ENCODE measurements at places on chromosomes 2 and 18.

DNA sequence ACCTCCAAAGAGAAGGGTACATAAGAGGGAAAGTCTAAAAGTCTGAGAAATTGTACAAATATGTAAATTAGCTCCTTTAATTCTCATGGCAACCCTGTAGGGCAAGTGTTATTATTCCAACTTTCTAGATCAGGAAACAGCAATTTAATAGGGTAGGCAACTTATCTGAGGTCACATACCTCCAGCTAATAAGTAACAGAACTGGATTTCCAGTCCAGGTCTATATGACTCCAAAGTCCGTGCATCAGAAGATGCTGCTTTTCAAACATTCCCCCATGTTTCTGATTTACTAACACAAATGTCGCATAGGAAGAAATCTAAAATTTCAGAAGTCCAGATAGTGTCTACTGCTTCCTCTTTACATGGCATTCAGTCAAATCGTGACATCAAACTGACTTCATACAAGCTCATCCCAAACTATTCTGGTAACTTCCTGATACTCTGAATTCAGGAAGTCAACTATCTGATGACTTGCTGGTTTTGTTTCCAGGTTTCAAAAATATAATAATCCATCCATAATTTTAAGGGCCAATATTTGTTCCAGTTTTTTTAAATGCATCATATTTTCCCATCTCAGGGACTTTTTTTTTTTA, 419.3 kb upstream of the ACVR2A start:
- DNase-seq, result no peak

DNA sequence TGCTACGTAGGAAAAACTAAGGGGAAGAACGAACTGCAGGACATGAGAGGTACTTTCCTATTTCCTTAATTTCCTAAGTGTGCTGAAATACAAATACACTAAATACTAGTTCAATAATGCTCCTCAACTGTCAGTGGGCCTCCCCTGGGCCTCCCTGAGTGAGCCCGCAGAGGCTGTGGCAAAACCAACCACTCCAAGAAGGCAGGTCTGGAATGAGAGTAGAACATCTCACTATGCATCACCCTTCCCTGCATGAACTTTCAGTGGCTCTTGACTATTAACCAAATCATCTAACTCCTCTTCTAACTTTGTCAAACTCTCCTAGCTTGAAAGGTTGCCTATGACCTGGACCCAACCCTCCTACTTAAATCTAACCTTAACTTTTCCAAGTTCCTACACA, 84.6 kb downstream of the THADA start:
- no peak for DNase-seq

GRCh38 chr2:44163777-44164176, 4.9 kb upstream of the PPM1B start:
- no peak for DNase-seq

DNA sequence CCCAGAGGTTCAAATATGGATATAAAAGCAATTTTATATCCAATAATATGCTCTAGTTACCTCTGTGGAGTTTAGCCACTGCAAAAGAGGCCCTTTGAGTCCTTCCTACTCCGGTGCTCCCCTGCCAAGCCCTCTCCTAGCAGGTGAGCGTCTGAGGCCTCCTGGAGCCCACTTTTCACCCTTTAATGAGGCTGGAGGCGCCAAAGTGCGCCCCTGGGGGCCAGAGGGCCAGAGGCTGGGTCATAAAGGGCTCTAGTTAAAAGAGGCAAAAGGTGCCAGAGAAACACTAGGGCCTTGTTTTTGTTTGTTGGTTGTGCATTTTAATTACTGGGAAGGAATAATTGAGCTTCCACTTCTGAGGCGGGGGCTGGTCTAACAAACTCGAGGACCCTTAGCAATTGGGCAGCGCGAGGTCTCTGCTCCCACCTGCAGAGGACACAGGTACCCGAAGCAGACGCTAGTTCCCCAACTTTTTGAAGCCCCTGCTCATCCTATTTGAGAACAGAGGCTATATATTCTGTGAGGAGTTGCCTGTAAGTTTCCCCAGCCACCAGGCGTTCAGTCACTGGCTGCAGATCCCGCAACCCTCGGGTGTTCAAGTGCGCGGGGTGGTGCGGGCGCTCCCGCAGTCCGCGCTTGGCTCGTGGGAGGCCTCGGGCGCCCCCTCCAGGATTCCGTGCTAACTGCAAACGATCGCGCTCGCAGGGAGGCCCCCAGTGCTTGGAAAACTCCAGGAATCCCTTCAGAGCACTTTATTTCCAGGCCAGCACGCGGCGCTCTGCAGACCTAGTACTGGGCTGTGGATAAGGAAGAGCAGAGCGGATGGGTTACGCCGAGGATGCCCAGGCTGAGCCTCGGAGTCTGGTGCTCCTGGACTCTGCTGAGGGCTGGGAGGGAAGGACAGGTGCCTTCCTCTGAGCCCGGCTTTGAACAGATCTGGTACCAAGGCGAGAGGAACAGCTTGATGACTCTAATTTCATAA, 14.1 kb downstream of the MSGN1 start:
- no peak for DNase-seq

DNA sequence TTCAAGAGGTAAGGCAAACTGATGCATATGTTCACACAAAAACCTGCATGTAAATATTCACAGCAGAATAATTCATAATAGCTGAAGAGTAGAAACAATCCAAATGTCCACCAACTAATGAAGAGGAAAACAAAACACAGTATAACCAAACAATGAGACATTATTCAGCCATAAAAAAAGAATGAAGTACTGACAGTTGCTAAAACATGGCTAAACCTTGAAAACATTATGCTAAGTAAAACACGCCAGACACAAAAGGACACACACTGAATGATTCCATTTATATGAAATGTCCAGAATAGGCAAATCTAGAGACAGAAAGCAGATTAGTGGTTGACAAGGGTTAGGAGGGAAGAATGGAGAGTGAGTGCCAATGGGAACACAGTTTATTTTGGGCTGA, 86.9 kb downstream of the SESTD1 start:
- no peak for DNase-seq

- no peak for DNase-seq
These were observed 24.3 kb upstream of the STAT1 start for GRCh38 chr2:191038241-191038725.

GRCh38 chr2:11094021-11094810, 61.1 kb upstream of the SLC66A3 start:
- DNase-seq, result no peak

GRCh38 chr2:12469141-12469561, 247.6 kb upstream of the TRIB2 start:
- DNase-seq, result no peak

- DNase-seq, result no peak
These were observed 30.7 kb upstream of the CALCRL start for GRCh38 chr2:187478719-187479118.

GRCh38 chr2:33488178-33488690, 11.8 kb downstream of the RASGRP3 start:
- no peak for DNase-seq

- DNase-seq, result no peak
These were observed 8.2 kb downstream of the MALL start for GRCh38 chr2:110107092-110108079.

DNA sequence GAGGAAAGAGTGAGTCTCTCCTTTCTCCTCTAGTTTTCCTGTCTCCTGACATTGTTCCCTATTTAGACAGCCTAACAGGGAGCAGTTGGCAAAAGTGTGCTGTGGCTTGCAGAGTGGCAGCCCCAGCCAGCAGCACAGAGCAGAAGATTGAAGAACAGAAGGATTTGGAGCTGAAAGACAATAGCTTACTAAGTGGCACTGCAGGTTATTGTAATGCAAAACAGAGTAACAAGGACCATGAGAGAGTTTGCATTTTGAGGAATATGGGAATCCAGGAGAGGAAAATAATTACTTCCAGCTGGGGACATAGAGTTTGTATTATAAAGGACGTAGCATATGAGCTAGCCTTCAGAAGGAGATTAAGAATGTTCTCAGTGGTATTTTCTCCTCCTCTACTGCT, 342.4 kb downstream of the AKAIN1 start:
- no peak for DNase-seq

DNA sequence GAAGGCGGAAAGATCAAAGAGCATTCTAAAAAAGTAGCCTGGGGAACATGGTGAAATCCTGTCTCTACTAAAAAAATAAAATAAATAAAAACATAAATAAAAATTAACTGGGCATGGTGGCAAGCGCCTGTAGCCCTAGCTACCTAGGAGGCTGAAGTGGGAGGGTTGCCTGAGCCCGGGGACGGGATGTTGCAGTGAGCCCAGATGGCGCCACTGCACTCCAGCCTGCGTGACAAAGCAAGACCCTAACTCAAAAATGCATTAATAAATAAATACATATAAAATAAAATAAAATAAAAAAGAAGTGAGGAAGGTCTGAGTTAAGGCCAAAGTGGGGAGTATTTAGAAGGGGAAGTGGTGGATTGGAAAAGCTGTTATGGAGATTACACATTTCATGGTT, 1.3 kb upstream of the PSMD14 start:
- DNase-seq, result no peak

DNA sequence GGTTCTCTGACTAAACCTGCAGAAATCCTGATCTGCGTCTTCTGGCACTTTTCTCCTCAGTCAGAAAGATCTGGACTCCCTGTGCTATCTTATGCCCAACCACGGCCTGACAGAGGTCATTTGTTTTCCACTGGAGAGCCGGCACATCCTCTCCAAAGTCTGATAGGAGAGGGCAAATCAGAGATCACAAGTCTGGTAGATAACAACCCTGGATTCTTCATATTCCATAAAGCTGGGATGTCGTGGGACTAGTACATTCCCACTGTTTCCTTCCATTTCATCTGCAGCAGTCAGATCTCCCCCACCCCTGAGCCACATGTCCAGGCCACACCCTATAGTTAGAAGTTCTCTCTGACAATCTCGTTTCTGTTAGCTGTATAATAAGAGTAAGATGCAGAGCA, 157.0 kb downstream of the MGAT5 start:
- DNase-seq, result no peak

GRCh38 chr18:46260879-46261143, 156.6 kb downstream of the HAUS1 start:
- DNase-seq, result no peak

DNA sequence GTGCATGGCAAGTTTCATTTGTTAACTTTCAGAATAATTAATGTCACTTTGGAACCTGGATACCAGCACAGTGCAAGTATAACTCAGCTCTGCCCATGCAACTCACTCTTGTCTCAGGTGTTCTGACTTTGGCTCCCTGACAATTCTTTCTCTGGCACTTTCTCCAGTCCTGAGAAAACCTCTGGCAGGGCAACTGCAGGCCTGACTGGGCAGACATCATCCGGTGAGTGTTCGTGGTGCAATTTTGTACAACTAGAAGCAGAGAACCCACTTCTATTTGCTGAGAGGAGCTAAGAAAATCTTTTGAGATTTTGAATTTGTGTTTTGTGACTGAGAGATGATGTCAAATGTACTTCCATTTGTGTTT, 143.0 kb downstream of the AQP4 start:
- no peak for DNase-seq

DNA sequence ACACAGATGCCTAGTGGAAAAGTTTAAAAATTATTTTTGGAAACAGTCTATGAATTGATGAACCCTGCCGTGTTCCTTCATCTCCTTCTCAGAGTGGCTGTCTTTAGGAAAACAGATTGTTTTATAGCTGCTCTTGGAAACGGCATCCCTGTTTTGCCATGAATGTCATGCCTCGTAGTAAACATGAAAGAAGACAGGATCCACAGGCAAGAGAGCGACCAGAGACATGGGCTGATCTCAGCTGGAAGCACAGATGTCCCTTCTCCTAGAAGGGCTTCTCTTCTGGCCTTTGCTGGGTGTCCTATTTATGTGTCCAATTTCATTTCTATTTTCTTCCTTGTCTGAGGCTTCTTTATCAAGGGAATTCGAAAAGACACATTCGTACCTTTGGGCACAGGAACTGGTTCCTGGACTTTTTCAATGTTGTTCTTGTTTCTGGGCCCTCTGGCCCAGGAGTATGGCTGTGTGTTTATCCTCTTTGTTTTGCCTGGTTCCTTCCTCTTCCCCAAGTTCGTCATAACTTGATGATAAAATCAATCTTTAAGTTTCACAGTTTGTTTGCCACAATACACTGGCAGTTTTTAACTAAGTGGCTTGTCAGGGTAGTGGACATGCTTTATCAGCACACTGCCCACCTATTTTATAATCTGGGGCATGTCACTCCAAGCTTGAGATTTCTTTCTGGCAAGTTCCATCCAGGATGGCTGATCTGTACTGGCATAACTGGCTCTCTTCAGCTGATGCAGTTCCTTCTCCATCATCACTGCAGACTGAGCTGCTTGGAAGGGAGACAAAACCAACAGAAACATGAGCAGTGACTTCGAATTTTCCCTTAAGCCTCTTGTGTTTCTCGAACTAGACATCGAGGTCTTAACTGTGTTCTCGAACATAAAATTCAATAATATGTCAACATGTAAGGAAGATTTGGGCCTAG, 63.2 kb upstream of the MGAT4A start:
- DNase-seq, result no peak

DNA sequence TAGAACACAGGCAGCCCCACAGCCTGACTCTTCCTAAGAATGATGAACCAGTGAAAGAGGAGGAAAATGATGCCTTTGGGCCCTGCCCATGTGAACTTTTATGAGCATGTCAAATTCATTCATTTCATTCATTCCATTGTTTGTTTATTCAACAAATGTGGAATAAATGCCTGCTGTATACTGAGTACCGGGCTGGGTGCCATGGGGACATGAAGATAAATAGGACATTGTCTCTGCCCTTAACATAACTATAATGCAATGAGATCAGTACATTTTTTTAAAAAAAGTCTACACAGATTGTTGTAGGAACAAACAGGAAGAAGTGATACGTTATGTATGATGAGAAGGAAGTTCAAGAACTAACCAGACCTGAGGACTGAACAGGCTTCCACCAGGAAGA, 14.7 kb downstream of the MREG start:
- DNase-seq, result no peak

DNA sequence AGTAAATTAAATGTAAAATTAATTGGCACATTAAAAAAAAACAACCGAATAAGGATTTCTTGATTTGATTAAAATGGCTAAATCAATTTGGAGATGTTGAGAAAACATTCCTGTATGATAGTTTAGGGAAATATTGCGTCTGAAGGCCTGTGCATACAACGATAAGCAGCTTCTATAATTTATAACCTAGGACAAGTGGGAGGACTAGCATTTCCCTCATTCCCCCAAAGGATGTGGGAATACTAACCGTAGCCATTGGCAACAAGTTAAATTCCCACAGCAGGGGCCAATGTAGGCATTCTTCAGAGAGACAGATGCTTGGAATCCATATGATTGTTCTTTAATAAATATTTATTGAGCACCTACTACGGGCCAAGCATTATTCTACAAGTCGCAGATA, 134.5 kb downstream of the NYAP2 start:
- DNase-seq, result no peak

DNA sequence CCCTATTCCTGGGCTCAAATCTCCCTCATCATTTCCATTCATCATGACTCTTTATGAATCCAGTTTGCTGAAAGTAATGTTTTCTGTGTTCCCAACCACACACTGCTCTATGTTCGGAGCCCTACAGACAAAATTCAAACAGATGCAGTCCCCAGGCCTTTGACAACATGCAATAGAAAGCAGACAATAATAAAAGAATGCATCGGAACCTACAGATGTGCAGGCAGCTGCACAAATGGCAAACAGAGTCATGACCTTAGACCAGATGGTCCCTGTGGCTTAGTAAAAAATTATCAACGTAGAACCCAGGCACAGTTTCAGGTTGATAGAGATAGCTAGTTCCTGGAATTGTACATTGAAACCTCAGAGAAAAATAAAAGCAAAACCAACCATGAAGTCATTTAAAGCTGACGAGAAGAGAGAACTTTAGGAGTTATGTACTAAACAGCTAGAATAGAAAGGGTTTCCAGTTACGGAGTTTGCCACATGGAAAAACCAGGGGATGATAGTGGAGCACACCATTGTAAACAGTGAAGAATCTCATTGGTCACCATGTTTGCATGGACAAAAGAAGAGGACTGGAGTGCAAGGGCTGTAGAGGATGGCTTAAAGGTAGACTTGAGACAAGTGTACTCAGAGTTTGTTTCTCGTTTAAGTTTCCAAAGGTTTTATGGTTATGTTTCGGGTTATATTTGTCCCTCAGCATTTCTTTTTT, 23.2 kb upstream of the ACVR1 start:
- no peak for DNase-seq

Data from NCI-H510A (cell line).